ENCODE measurements at places on chromosomes 13 and 19. TPM values are rescaled to one million over a fixed set of nuclear protein-coding genes. Genes with fewer than 3 reads are reported as not detected.

Gene ZNF844
- total RNA-seq, result 4.1 TPM

GRCh38 chr13:91647361-91647990 lies 249.1 kb downstream of the GPC5 start:
- no peak for DNase-seq

Gene PSG1
- total RNA-seq, result not detected

DNA sequence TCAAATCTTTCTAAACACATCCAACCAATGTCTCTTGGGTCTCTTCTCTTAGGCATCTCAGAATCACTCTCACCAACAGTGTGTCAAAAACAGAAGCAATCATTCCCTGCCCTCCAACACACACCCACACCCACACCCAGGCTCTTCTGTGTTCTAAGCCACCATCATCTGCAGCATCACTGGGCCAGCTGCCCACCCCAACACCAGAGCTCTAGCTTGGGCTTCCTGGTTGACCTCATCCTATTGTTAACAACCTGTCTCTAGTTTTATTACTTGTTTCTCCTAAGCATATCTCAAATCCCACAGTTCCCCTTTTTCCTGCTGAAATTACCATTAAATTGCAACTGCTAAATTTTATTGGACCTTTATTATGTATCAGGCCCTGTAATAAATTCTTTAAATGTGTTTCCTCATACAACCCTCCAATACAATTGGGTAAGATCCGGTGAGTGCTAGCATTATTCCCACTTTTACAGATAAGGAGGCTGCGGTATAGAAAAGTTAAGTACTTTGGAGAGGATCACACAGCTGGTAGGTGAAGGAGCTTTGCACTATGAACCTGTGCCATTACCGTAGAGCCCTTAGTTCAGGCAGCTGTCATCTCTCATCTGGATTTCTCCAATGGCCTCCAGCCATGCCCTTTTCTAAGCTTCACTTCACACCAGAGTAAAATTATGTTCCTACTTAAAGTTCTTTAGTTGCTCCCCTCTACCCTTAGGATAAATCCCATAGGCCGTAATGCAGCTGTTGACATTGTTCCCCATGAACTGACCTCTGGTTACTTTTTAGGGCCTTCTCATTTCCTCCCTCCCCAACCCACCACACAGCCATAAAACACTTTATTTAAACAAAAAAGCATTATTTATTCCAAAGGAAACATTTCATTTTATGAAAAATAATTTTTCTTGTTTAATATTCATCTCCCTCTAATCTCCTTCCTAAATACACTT lies 227.7 kb downstream of the B3GLCT start:
- no peak for DNase-seq

DNA sequence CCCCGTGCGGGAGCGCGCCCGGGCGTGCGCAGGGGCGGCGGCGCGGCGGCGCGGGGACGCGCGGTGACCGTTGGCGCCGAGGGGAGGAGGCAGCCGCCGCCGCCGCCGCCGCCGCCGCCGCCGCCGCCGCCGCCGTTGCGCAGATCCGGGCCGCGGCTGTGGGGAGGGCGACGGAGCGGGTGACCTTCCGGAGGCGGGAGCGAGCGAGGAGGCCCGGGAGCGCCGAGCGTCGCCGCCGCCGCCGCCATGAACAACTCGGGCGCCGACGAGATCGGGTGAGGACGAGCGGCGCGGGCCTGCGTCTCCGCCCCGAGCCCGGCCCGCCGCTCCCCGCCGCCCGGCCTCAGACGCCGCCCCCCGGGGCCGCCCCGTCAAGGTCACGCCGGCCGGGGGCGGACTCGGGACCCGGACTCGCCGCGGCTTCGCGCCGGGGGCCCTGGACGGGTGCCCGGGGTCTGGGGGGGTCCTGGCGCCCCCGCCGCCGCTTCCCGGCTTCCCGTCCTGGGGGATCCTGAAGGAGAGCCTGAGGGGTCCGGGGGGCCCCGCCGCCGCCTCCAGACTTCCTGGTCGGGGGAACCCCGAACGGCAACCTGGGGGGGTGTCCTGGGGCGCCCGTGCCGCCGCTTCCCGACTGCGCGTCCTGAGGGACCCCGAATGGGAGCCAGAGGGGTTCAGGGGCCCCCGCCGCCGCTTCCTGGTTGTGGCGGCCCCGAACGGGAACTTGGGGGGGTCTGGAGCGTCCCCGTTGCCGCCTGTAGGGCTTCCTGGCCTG lies at the start of gene DAZAP1:
Gene DAZAP1 (plus strand): TSS at position 59 of the 772 bp plus-strand sequence. CDS start 188 bp downstream, at position 247.
- no peak for DNase-seq

DNA sequence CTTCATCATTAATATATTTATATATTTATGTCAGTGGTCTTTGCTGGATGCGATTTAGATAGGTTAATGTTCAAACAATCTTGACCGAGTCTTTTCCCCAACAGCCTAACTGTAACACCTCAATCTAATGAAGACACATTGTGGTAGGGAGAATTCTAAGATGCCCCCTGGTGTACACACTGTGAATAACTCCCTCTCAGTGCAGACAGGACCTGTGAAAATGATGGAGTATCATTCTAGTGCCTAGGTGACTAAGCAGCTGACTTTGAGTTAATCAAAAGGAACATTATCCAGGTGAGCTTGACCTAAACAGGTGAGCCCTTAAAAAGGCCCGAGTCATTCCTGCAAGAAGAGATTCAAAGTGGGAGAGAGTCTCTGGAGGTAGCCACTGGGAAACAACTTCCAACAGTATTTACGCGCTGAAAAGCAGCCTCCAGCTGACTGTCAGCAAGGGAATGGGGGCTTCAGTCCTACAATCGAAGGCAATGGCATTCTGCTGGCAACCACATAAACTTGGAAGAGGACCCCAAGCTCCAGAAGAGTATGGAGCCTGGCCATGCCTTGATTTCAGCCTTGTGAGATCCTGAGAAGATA lies 28.0 kb upstream of the KBTBD7 start:
- DNase-seq, result no peak

Gene PKN1
- total RNA-seq, result 140 TPM

- no peak for DNase-seq
These were observed 16.9 kb upstream of the PARP4 start for GRCh38 chr13:24529478-24529877.

- DNase-seq, result no peak
These were observed 11.3 kb downstream of the GPR12 start for GRCh38 chr13:26749285-26749684.

- DNase-seq, result no peak
These were observed 30.5 kb downstream of the PPP1R37 start for GRCh38 chr19:45123440-45123850.

DNA sequence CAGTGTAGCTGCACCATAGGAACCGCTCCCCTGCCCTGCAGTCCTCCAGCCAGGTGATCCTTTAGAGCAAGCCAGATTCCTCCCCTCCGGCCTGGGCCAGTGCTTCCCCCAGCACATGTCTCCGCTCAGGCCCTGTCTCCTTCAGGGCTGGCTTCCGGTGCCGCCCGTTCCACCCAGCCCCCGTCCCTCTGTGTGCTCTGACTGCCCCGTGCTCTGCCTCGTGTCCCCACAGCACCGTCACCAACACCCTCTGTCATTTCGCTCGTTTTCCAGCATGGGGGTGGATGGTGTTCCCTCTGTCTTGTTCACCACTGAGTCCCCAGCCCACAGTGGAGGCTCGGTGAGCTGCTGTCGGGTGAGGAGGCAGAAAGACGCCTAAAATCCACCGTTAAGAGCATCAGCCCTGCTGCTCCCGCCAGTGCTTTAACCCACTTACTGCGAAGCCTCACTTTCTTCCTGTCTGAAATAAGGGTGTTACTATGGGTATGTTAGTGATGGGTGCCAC lies 54.5 kb downstream of the TSSK6 start:
- peak; percentile 83 for DNase-seq

DNA sequence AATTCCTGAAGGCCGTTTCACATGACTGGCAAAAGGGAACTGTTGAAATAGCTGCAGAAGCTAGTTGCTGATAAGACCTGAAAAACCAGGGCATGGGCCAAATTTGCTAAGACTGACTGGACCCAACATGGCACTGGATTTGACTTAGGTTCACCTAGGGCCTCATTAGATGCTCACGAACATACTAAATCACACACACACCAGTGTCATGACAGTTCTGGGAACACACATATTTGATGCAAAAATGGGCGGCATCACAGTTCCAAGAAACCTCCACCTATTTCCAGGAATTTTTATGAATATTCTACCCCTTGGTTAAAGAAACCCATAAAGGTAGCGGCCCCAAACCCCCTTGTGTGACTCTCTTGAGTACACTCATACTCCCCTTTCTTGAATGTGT lies 99.6 kb upstream of the OBI1 start:
- no peak for DNase-seq

GRCh38 chr13:41825691-41826090 lies 135.2 kb downstream of the VWA8 start:
- no peak for DNase-seq

DNA sequence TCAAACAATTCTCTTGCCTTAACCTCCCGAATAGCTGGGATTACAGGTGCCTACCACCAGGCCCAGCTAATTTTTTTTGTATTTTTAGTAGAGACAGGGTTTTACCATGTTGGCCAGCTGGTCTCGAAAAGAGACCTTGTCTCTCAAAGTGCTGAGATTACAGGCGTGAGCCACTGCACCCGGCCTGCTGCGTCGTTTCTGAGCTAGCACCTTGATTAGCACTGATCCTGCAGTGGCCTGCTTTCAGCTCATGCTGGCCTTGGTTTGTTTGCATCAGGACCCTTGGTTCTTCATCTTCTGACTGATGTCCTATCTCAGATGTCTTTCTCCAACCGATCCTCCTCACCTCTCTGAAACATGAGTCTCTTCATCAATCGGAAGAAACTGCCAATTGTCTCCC lies 4.9 kb upstream of the TFDP1 start:
- no peak for DNase-seq

DNA sequence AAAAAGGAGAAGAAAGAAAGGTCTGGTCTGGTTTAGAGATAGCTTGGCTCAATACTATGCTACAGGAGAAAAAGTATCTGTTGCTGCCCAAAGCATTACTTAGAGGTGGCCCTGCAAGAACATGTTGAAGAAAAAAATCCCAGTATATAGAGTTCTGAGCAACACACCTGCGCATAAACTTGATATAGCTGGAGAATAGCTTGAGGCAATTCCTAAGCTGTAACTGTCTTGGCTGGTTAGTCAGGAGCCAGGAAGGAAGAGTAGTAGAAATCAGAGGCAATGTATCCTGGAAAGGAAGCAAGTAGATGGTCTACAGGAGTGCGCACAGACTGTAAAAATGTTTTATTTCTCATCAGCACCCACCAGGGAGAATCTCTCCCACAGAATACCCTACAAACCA lies 209.7 kb downstream of the SLITRK1 start:
- DNase-seq, result no peak

Gene CD33
- total RNA-seq, result 0.89 TPM

Measured in natural killer cell treated with Interleukin-12 subunit alpha and Interleukin-12 subunit beta and Interleukin-15 and Interleukin-18, amount 100 ng/mL, for 72 hours (primary cell).